Left hindlimb (tissue), 1 donor: ENCODE measurements at places on chromosomes 3 and 15.

DNA sequence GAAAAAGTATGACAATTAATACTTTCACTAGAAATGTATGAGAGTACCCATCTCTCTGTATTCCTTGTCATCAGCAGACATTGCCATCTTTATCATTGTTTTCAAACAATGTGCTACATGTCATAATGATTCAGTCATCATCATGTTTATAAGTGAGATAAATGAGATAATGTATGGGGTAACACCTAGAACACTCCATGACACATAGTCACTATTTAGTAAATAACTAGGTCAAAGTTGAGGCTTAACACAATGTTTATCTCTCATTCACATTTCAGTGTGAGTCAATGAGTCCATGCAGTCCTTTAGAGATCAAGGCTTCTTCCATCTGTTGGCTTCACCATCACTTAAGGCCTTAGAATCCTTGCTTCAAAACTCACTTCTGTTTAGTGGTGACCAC lies 70.0 kb downstream of the NLGN1 start:
- no peak for DNase-seq

- no peak for DNase-seq
Observed at GRCh38 chr15:57533448-57533799, 58.3 kb upstream of the MYZAP start.

- no peak for DNase-seq
Observed at GRCh38 chr15:62912282-62912681, 130.3 kb upstream of the TPM1 start.

DNA sequence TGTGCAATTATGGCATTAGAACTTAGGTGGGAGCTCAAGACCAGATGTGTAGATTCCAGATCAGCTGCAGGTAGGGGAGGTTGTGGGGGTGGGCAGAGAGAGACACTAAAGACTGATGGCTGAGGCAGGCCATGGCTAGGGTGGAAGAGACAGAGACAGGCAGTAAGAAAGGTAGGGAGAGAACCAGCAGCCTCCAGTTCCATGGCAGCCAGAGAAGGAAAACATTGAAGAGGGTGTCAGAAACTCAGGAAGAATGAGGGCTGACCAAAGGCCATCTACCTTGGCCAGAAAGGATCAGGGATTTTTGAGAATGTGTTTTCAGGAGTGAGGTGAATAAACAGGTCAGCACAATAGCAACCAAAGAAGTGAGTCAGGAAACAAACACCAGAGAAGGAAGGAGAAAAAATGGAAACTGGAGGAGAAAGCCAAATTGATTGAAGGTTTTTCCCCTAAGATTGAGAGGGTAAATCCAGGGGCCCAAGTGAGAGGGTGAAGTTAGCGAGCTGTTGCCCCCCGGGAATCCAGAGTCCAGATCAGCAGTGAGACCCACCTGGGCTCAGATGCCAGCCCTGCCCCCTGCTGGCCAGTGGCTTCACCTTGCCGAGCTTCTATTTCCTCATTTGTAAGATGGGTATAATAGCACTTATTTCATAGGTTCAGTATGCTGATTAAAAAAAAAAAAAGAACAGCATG lies 41.0 kb downstream of the ABHD2 start:
- no peak for DNase-seq

DNA sequence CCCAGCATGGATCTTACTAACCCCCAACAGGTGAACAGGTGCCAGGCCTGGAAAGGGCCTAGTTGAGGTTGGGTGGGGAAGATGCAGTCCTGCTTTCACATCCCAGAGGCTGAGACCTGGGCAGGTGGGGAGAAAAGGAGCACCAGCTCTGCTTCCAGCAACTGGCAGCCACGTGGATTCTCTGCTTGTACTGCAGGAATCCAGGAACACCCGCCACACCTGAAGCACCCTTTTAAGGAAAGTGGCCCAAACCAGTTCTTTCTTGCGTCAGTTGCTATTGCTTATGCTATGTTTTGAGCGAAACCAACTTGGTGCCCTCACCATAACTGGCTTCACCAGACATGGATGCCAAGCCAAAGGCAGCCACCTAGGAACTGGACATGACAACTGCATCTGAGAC lies 28.1 kb upstream of the NEO1 start:
- DNase-seq = no peak

- DNase-seq = no peak
Observed at GRCh38 chr15:86854176-86854575, 774.5 kb downstream of the AGBL1 start.

DNA sequence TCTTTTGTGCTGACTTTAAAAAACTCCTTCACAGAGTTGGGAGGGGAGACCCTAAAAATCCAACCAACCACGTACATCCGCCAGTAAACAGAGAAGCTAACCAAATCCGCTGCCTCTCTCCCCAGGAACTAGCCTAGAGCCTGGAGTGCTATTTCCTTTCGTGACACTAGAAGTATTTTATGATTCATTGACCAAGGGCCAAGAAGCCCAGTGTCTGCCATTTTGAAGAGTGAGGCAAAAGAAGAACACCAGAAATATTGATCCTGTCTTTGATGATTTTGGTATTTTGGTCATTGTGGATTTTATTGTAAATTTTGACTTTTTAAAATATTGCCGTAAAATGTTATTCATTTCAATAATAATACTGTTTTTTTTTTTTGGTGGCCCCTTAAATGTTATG lies 10.5 kb upstream of the CTSH start:
- no peak for DNase-seq

- DNase-seq = no peak
Observed at GRCh38 chr15:93451265-93451664, 362.3 kb upstream of the RGMA start.

- DNase-seq = no peak
Observed at GRCh38 chr3:188147782-188148181, 6.2 kb upstream of the LPP start.

DNA sequence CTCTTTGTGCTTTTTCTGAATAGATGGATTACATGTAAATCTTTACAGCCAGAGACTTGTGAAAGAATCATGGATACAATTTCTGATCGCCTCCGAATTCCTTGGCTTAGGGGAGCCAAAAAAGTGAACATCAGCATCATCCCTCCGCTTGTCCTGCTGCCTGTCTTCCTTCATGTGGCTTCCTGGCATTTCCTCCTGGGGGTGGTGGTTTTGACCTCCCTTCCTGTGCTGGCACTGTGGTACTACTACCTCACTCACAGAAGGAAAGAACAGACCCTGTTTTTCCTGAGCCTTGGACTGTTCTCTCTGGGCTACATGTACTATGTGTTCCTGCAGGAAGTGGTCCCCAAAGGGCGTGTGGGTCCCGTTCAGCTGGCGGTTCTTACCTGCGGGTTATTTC lies 5.9 kb downstream of the ZDHHC23 start:
- DNase-seq = no peak

DNA sequence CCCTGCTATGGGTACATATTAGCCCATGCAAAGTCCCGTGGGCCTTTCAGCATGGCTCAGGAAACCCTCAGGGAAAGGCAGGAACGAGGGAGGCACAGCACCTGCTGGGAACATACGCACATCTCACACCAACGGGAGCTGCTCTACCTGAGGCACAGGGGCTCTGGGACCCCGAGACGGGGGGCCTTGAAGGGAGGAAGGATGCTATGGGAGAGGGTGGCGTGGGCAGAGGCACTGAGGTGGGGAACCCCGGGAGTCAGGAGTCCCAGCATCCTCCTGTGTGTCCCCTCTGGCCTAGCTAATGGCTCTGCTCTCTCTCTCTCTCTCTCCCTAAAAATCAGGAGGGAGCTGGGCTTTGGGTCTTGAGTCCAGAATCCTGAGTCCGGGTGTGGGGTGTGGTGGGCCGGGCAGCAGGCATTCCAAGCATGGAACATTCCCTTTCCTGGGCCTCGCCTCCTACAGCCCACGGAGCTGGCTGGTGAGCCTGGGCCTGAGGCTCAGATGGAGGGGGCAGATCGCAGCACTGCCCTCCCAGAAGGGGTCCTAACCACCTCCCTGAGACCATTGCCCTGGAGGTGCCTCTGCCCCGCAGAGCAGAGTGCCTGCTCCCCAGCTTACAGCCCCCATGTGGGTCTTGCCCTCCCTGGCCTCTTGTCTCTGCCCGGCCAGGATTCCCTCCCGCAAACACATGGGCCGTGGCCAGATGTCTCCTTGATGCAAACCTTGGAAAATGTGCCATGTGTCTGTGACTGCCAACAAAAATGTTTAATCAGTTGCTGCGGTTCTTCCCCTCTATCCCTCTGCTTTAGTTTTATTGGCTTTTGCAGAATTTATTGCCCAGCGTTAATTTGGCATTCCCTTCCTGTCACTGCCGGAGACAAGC lies 101.6 kb downstream of the TMEM266 start:
- DNase-seq = peak; percentile 68

DNA sequence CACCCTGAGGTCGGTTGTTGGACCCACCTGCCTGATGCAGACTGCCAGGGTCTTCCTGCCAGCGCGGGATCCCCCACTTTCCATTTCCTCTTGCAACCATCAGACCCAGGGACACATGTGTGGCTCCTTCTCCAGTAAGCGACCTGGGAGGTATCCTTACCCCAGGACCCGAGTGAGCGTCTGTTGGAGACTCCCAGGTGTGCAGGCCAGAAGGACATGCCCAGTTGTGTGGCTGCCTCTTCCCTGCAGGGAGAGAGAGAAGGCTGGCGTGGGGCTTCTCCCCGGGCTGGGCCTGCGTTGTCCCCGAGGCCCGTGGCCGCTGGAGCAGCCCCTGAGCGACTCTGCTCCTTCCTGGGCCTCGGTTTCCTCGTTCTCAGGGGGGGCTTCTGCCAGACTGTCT lies 56.8 kb downstream of the APBA2 start:
- DNase-seq = no peak

DNA sequence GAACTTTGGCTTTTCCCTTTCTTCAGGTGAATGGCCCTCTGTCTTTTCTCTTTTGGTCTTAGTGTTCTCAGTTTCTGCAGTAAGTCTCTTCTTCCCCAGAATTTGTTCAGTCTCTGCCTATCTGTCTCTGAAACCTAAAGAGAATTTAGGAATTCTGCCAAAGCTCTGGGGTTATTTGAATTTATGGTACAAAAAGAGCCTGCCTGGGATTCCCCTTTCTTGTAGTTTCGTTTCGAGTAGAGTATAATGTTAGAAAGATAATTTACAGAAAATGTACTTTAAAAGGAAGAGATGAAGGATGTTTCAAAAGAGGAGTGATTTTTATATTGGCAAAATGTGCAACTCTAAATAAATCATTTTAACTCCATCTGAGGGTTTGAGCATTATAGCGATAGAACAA lies 247.4 kb upstream of the SATB1 start:
- no peak for DNase-seq

DNA sequence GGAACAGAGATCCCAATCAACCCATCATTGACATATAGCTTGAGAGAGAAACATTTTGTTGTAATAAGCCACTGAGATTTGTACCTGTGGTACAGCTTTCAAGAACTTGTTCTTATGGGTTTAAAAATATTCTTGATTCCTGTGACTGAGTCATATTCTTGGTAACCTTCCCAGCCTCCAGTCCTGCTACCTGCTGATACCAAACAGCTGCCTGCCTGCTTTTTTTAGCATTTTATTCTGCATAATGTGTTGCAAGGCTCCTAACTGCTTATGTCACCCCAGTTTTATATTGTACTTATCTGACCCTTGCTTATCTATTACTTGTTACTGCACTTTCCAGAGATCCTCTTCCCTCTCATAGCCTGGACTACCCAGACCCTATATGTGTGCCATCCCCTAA lies 349.3 kb upstream of the SOX2 start:
- no peak for DNase-seq

- no peak for DNase-seq
Observed at GRCh38 chr3:126836220-126836860, 132.3 kb downstream of the CHCHD6 start.
